CD4-positive, CD25-positive, alpha-beta regulatory T cell (primary cell): ENCODE measurements at places on chromosomes 6 and 20.

- H3K27me3 ChIP-seq, result no peaks in the 10 kb centered on the region
- H3K4me3 ChIP-seq, result no peak overlapping the region
- no peak for DNase-seq
- no peaks in the 10 kb centered on the region for H3K36me3 ChIP-seq
- H3K4me1 ChIP-seq, result no peaks in the 10 kb centered on the region
These were observed 104.9 kb downstream of the GJA10 start for GRCh38 chr6:89999154-89999553.

GRCh38 chr6:10362300-10362699 is 52.6 kb downstream of the TFAP2A start:
- no peak overlapping the region for H3K4me3 ChIP-seq
- no peaks in the 10 kb centered on the region for H3K27me3 ChIP-seq
- no peak for DNase-seq
- H3K4me1 ChIP-seq, result no peaks in the 10 kb centered on the region

- peak overlapping the region; percentile 91 for H3K27ac ChIP-seq
- no peaks in the 10 kb centered on the region for H3K27me3 ChIP-seq
- peaks cover 34% of the 10 kb centered on the region for H3K4me1 ChIP-seq
These were observed 92.8 kb upstream of the BTN3A2 start for GRCh38 chr6:26272171-26272637.

- no peaks in the 10 kb centered on the region for H3K36me3 ChIP-seq
- no peaks in the 10 kb centered on the region for H3K27me3 ChIP-seq
- H3K4me1 ChIP-seq, result no peaks in the 10 kb centered on the region
- H3K27ac ChIP-seq, result no peak overlapping the region
- H3K4me3 ChIP-seq, result no peak overlapping the region
These were observed 246.0 kb upstream of the FLRT3 start for GRCh38 chr20:14583413-14583812.

DNA sequence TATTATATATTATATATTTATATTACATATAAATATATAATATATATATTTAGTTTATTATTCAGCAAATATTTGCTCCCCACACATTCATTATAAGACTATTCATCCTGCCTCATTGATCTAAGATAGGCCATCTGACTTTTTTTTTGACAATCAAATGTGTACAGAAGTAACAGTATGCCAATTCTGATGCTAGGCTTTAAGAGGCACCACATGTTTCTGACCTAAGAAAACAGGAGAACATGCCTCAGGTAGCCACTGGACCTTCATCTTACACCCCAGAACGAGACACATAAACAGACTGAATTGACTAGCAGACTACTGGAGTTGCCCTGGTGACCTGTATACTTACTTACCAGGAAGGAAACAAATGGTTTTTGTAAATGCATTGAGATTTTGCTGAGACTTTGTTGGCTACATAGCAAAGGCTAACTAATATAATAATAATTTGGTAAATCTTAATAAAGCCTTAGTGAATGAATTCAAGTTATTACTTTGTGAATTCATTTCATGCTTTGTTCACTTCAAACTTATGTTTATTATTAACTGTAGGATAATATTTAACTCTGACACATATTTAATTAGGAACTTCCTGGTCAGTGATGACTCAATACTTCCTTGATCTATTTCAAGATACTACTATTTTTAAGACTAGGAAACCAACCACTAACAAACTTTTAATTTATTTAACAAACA is 13.4 kb upstream of the MYO6 start:
- no peaks in the 10 kb centered on the region for H3K36me3 ChIP-seq
- H3K27me3 ChIP-seq, result no peaks in the 10 kb centered on the region
- H3K4me3 ChIP-seq, result no peak overlapping the region
- DNase-seq, result no peak
- H3K4me1 ChIP-seq, result no peaks in the 10 kb centered on the region

- no peaks in the 10 kb centered on the region for H3K4me1 ChIP-seq
- no peak overlapping the region for H3K27ac ChIP-seq
- no peak for DNase-seq
- H3K27me3 ChIP-seq, result no peaks in the 10 kb centered on the region
- no peak overlapping the region for H3K4me3 ChIP-seq
These were observed 158.3 kb upstream of the JAG1 start for GRCh38 chr20:10832141-10832540.

GRCh38 chr6:43290905-43291355 is 7.1 kb upstream of the SLC22A7 start:
- no peaks in the 10 kb centered on the region for H3K27me3 ChIP-seq
- no peak overlapping the region for H3K27ac ChIP-seq
- no peak for DNase-seq
- H3K4me1 ChIP-seq, result no peaks in the 10 kb centered on the region
- no peak overlapping the region for H3K4me3 ChIP-seq

- no peaks in the 10 kb centered on the region for H3K4me1 ChIP-seq
- no peak overlapping the region for H3K27ac ChIP-seq
- H3K4me3 ChIP-seq, result no peak overlapping the region
- H3K36me3 ChIP-seq, result no peaks in the 10 kb centered on the region
- no peak for DNase-seq
These were observed 75.7 kb downstream of the MRPL14 start for GRCh38 chr6:44051515-44051914.

DNA sequence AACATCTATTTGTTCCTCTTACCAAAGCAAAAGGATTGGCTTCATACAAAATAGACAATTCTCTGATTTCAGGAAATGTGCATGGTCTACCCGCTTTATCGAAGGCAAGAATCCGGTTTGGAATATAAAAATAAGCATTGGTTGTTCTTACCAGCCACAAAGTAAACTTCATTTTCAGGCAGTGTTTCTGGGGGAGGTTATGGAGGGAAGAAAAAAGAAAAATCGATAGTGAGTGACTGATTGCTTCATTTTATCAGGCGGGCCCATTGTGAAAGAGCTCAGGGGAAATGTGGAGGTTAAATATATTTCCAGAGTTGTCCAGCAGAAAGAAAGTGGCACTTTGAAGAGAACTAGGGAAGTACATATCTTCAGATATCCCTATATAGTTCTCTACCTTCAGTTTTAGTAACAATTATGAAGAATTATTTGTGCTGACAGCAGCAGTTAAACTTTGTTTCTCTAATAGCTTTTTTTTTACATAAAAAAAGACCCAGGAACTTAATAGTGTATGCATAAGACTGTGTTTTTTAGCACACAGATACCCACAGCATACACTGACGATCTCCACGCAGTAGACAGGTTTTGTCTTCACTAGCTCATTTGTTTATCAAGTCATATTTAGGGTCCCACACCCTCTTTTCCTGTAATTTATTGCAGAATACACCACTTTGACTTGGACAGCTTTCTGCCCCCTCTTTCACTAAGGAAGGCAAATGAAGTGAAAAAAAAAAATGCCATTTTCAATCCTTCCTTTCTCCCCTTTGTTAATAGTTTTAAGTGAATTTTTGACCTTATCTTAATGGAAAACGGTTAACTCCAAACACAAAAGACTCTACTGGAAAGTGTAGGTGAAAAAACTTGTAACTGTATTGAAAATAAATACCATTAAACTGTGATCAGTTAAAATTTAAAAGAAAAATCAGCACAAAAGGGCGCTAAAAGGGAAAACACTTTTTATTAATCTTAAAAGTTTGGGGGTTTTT is 2.9 kb downstream of the POU3F2 start:
- no peaks in the 10 kb centered on the region for H3K36me3 ChIP-seq
- H3K27me3 ChIP-seq, result peaks cover 64% of the 10 kb centered on the region
- no peak overlapping the region for H3K4me3 ChIP-seq
- no peak for DNase-seq
- peaks cover 31% of the 10 kb centered on the region for H3K4me1 ChIP-seq
- no peak overlapping the region for H3K27ac ChIP-seq

- H3K4me1 ChIP-seq, result no peaks in the 10 kb centered on the region
- H3K4me3 ChIP-seq, result no peak overlapping the region
- H3K27me3 ChIP-seq, result peaks cover 25% of the 10 kb centered on the region
- no peak overlapping the region for H3K27ac ChIP-seq
- no peaks in the 10 kb centered on the region for H3K36me3 ChIP-seq
- no peak for DNase-seq
These were observed 4.9 kb downstream of the RIMS4 start for GRCh38 chr20:44805335-44805978.

- no peaks in the 10 kb centered on the region for H3K27me3 ChIP-seq
- peaks cover 6% of the 10 kb centered on the region for H3K36me3 ChIP-seq
- H3K4me1 ChIP-seq, result peaks cover 25% of the 10 kb centered on the region
These were observed 16.1 kb downstream of the NOL4L start for GRCh38 chr20:32569018-32569379.

- H3K4me3 ChIP-seq, result no peak overlapping the region
- DNase-seq, result no peak
- H3K27me3 ChIP-seq, result no peaks in the 10 kb centered on the region
- H3K36me3 ChIP-seq, result no peaks in the 10 kb centered on the region
These were observed 171.1 kb downstream of the KIF6 start for GRCh38 chr6:39553860-39554802.

- H3K36me3 ChIP-seq, result peaks cover 98% of the 10 kb centered on the region
- H3K4me1 ChIP-seq, result no peaks in the 10 kb centered on the region
- DNase-seq, result no peak
- H3K4me3 ChIP-seq, result no peak overlapping the region
These were observed 35.9 kb downstream of the CDC40 start for GRCh38 chr6:110216140-110216539.

- H3K27ac ChIP-seq, result no peak overlapping the region
- H3K4me3 ChIP-seq, result no peak overlapping the region
- peaks cover 41% of the 10 kb centered on the region for H3K4me1 ChIP-seq
- no peak for DNase-seq
- no peaks in the 10 kb centered on the region for H3K27me3 ChIP-seq
These were observed 24.8 kb downstream of the SNX9 start for GRCh38 chr6:157847846-157848245.

DNA sequence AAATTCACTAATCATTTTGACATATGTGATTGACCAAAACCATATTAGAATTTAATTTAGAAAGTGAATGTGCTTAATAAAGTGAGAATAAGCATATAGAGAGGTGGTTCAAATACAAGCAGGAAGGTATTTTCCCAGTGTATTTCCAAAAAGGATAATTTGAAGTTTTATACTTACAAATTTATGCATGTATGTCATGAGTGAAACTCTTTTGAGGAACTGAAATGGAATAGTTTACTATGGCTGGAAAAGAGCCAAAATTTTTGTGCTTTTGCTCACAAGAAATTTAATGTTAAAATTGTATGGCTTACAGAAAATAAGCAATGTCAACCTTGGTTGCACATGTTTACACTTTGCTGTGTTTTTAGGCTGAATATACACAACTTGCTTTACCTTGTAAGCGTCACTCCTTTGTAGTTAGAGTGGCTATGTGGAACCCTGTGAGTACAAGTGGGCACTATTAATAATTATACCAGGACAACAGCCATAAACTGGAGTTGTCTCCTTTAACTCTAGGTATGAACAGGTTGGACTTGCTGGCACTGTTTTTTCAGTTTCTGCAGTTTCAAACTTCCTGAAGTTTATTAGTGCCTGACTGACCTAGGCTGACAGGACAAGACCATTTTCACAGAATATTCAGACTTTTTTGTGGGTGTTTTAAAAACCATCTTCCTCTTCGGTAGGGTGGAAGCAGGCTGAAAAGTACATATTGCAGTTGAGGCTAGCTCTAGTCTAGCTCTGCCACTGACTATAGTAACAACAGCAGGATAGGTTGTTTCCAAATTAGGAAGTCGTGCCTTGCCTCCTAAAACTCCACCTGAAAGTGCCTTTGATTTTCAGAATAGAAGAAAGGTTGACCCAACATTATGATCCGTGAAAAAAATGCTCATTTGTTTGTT is 6.0 kb downstream of the AFDN start:
- peak overlapping the region; percentile 3 for H3K4me3 ChIP-seq
- peaks cover 5% of the 10 kb centered on the region for H3K4me1 ChIP-seq
- no peak overlapping the region for H3K27ac ChIP-seq
- H3K36me3 ChIP-seq, result no peaks in the 10 kb centered on the region
- no peak for DNase-seq

GRCh38 chr6:45933855-45934254 is 81.8 kb downstream of the CLIC5 start:
- H3K4me1 ChIP-seq, result no peaks in the 10 kb centered on the region
- no peaks in the 10 kb centered on the region for H3K27me3 ChIP-seq
- H3K36me3 ChIP-seq, result no peaks in the 10 kb centered on the region
- H3K27ac ChIP-seq, result no peak overlapping the region

DNA sequence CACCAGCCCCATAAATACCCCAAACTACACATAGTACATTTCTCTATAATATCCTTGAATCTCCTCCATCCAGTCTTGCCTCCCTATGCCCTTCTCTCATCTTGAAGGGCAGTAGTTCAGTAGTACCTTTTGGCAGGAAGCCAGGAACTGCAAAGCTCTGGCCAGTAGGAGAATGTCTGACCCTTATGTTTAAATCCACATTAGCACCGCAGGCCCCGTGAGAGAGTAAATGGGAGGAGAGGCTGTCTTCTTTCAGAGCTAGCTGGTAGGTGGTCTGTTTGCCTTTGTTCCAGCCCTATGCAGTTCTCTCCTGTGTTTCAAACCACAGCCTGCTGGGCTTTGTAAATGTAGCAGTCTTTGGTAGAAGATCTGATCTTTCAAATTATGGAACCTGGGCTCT is 690.7 kb downstream of the DOK5 start:
- no peak overlapping the region for H3K4me3 ChIP-seq
- no peaks in the 10 kb centered on the region for H3K4me1 ChIP-seq
- DNase-seq, result no peak
- H3K27ac ChIP-seq, result no peak overlapping the region

DNA sequence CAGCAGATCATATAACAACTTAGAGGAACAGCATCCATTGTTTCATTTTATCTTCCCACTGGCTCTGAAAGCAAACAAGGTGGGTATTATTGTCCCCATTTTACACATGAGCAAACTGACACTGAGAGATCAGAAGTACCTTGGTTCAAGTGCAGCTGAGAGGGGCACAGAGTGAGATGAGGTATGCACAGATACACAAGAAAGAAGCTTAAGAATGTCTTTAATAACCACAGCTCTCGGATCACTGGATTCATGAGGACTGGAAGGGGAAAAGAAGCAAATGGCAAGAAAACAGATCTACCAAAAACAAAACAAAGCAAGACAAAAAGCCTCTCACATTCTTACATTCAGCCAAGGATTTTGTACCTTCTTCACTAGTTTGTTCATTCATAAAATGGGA is 10.6 kb downstream of the SLC2A10 start:
- no peak overlapping the region for H3K4me3 ChIP-seq
- no peak overlapping the region for H3K27ac ChIP-seq
- H3K4me1 ChIP-seq, result no peaks in the 10 kb centered on the region
- DNase-seq, result no peak
- H3K27me3 ChIP-seq, result peaks cover 2% of the 10 kb centered on the region

- no peaks in the 10 kb centered on the region for H3K36me3 ChIP-seq
- H3K27ac ChIP-seq, result no peak overlapping the region
- H3K27me3 ChIP-seq, result no peaks in the 10 kb centered on the region
- DNase-seq, result no peak
These were observed 109.3 kb upstream of the EYA4 start for GRCh38 chr6:133131621-133132465.
